Stimulated activated CD8-positive, alpha-beta memory T cell treated with anti-CD3 and anti-CD28 coated beads, Interleukin-7, amount 100 ng/mL, for 1 hour (primary cell): ENCODE measurements at places on chromosomes 4 and X.

DNA sequence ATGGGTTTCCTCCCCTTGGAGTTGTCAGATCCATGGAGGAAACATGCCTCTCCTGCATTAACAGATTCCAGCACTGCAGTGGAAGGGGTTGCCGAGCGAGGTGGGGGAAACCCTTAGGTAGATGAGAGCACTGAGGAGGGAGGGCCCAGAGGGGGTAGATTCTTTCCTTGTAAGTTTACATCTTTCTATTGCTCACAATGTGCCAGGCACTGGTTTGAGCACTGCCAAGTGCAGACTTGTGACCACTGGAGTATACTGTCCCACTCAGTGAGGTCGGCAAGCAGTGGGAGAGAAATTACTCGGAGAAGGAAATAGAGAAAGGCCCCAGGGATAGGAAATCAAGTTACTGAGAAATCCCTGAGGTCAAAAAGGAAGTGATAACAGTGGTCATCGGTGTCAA is 27.8 kb upstream of the TMEM154 start:
- no peak for DNase-seq

DNA sequence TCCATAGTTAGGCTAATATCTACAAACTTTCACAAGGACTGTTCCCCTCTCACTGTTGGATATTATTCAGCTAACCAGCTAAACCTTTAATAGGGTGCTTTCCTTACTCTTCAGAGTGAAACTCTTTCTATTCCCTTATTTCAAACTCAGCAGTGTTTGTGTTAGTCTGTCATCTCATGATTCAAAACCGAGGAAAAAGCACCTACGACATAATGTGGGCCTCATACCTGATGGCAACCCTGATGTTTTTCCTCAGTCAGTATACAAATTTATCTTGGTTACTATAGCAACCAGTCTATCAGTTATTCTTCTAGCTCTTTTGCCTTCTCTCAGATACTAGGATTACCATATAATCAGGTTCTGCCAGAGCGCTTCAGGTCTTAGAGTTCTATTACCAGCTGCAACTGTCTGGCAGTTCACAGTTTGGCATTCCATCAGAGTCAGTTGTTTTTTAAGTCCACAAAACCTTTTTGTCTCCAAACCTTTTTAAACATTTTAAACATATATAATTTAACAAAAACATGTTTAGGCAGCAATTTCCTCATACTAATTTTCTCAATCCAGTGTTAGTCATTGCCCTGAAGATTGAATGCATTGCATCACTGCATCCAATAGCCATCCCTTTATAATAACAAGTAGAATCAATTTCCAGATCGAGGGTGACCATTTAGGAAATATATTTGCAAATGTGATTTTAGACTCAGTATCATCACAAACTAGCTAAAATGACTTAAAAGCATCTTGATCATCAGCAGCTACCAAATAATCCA is 7.4 kb downstream of the WDR44 start:
- no peak for DNase-seq

GRCh38 chrX:46686003-46686645 is 72.8 kb downstream of the SLC9A7 start:
- DNase-seq, result no peak

- no peak for DNase-seq
Measured at GRCh38 chr4:123200051-123200940, 196.3 kb upstream of the SPRY1 start.

DNA sequence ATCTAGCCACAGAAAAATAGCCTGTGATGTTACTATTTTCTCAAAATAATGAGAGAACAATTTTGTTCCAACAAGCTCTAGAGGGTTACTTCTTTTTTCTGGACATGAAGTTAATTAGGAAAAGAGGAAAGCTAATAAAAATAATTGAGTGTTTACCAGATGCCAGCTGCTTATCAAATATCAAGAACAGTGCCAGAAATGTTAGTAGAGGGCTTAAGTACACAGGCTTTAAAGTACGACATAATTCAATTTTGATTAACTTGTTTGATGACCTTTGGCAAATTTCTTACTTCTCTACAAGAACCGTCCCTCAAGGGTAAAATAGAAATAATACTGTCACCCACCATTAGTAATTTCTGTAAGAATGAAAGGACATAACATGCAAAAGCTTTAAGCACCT is 977.0 kb downstream of the FSTL5 start:
- no peak for DNase-seq

- DNase-seq, result no peak
Measured at GRCh38 chrX:71184092-71184491, 38.9 kb upstream of the GJB1 start.

GRCh38 chr4:142917678-142918077 is 71.6 kb upstream of the INPP4B start:
- no peak for DNase-seq

DNA sequence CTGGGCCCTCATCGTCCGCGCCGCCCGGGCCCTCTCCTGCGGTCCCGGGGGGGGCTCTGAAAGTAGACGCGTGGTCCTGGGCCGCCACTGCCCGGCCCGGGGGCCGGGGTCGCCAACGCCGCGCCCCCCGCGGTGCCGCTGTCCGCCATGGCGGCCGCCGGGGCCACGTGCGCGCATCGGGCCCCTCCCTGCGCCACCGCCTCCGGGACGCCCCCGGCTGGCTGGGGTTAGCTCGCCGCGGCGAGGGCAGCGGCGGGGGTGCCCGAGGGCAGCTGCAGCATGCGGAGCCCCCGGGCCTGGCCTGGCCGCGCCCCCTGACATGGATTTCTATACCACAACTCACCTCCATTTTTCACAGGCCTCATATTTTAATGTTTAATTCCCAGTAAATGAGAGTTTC is 61.8 kb downstream of the ELF2 start:
- DNase-seq, result no peak

DNA sequence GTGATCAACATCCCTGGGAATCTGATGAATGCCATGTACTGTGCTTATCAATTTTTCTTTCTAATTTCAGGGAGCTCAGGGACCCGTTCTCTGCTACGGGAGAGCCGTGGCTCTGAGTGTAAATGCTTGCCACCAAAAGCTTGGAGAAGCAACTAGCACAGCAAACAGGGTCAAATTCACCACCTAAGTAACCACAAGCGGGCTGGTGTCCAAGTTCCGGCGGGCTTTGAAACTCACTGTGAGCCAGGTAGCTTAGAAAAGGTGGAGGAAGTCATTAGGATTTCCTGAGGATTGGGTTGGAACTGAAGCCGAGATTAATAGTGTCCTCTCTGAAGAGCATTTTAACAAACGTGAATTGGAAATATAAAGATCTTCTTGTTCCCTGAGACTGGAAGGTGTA is 87.2 kb downstream of the CLDN34 start:
- no peak for DNase-seq

DNA sequence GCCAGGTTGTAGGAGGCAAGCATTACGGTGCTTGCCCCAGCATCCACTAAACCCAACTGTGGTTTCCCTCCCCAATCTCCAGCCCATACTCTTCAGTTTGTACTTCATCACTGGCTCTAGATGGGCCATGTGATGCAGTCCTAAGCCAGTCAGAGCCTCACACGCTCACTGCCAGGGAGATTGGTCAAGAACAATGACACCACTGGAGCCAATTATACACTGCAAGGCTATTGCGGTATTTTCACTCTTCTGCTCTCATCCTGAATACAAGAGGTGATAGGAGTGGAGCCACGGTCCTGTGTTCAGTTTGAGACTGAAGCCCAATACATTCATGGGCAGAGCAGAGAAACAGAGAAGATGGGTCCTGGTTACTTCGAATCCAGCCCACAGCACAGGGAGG is 58.4 kb downstream of the SEPSECS start:
- DNase-seq, result no peak

DNA sequence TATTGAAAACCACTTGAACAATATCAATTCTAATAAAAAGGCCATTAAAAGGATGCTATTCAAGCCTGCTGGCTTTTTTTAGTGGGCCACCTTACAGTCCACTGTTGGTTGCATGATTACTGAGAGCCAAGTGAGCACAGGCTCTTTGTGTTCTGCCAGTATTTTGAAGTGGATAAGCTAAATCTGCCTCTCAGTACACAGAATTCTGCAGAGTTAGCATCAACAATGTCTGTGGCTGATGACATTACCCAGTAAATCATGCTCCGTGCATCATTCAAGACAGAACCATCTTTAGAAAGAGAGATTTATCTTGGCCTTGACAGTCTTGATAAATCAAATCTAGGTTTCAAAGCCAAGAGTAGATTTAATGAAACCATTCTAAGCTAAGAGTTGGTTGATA is 119.0 kb upstream of the GNPDA2 start:
- no peak for DNase-seq
